ENCODE measurements at places on chromosomes 1 and 21. TPM values are rescaled to one million over a fixed set of nuclear protein-coding genes. Genes with fewer than 3 reads are reported as not detected.

Gene CFHR3
- not detected for total RNA-seq

- H3K27me3 ChIP-seq = no peaks in the 10 kb centered on the region
- DNase-seq = no peak
- no peak overlapping the region for H3K4me3 ChIP-seq
- H3K4me1 ChIP-seq = no peaks in the 10 kb centered on the region
- H3K36me3 ChIP-seq = no peaks in the 10 kb centered on the region
Measured at GRCh38 chr1:228960705-228961104, 225.4 kb downstream of the RHOU start.

- H3K4me3 ChIP-seq = no peak overlapping the region
- no peak overlapping the region for H3K27ac ChIP-seq
- H3K27me3 ChIP-seq = no peaks in the 10 kb centered on the region
- no peaks in the 10 kb centered on the region for H3K4me1 ChIP-seq
Measured at GRCh38 chr1:187266051-187266450, 437.3 kb downstream of the PLA2G4A start.

DNA sequence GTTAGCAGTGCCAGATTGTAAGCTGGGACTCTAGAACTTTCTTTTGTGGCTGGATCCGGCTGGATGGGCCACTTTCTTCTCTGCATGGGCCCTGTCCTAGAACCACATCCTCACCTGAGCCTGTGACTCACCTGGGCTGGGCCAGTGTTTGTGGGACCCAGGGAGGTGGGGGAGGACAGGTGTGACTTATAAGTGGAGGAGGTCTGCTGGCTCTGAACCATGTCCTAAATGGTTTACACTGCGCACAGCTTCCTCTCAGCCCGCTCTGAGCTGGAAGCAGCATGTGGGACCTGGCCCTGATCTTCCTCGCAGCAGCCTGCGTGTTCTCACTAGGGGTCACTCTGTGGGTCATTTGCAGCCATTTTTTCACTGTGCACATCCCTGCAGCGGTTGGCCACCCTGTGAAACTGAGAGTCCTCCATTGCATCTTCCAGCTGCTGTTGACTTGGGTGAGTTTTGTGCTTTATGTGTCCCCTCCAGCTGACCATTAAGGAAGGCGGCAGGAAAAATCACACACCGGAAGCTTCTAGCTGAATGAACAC lies at the start of gene AADACL3:
TSS of gene AADACL3 (plus strand) at position 215 of the 542 bp plus-strand sequence. CDS start at position 282, 67 bp downstream.
- DNase-seq = no peak
- no peaks in the 10 kb centered on the region for H3K4me1 ChIP-seq
- peaks cover 19% of the 10 kb centered on the region for H3K27me3 ChIP-seq
- no peaks in the 10 kb centered on the region for H3K36me3 ChIP-seq

DNA sequence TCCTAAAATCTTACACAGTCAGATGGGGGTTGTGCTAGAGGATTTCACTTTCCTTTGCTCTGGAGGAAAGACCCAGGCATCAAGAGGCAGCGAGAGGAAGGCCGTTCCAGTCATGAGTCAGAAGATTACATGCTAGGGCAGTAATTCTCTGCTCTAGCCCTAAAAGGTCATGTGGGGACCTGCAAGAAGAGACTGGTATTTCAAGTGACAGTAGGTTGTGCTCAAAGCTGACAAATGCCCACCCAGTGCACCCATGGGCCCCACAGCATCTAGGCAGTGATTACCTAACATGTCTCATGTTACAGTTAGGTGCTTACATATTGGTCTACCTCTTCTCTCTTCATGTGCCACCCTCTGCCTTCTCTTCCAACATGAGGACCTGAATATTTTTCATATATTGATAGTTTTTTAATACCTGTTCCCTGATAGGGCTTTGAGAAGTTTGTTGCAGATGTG lies 99.7 kb upstream of the BEND5 start:
- H3K4me3 ChIP-seq = no peak overlapping the region
- H3K27me3 ChIP-seq = peaks cover 35% of the 10 kb centered on the region
- H3K36me3 ChIP-seq = no peaks in the 10 kb centered on the region
- no peaks in the 10 kb centered on the region for H3K4me1 ChIP-seq
- H3K27ac ChIP-seq = no peak overlapping the region

DNA sequence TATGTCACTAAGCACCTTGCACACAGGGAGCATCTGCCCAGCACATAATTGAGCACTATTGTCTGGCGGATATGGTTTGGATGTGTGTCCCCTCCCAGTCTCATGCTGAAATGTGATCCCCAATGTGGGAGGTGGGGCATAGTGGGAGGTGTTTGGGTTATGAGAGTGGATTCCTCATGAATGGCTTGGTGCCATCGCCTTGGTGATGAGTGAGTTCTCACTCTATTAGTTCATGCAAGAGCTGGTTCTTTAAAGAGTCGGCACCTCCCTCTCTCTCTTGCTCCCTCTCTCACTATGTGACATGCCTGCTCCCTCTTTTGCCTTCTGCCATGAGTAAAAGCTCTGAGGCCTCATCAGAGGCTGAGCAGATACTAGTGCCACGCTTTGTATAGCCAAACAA lies 9.5 kb downstream of the CTSK start:
- H3K4me1 ChIP-seq = no peaks in the 10 kb centered on the region
- no peak overlapping the region for H3K27ac ChIP-seq
- peaks cover 46% of the 10 kb centered on the region for H3K36me3 ChIP-seq
- DNase-seq = no peak
- H3K4me3 ChIP-seq = no peak overlapping the region

DNA sequence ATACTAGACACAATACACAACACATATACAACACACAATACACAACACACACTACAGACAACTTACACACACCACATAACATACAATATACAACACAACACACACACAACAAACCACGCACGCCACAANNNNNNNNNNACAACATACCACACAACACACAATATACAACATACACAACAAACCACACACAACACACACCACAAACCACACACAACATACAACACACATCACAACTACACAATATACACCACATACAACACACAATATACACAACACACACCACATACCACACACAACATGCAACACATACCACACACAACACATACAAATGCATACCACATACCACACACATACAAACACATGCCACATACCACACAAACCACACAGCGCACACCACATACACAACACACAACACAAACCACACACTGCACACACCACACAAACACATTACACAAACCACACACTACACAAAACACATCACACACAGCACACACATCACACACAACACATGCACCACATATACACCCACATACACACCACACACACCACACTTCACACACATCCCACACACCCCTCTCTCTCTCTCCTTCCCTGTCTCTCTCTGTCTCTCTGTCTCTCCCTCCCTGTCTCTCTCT lies 108.3 kb downstream of the ETS2 start:
- no peak for DNase-seq
- H3K36me3 ChIP-seq = no peaks in the 10 kb centered on the region
- peaks cover 7% of the 10 kb centered on the region for H3K27me3 ChIP-seq
- peaks cover 4% of the 10 kb centered on the region for H3K4me1 ChIP-seq
- no peak overlapping the region for H3K4me3 ChIP-seq
